ENCODE measurements at places on chromosomes 5 and 9. TPM values are rescaled to one million over a fixed set of nuclear protein-coding genes. Genes with fewer than 3 reads are reported as not detected.
A peak's percentile ranks its signal among the peaks of the same experiment; 100 is the strongest.

GPR151 gene
- 0.06 TPM for polyA plus RNA-seq

FCN2 gene
- not detected for polyA plus RNA-seq

WDR31 gene
- polyA plus RNA-seq: 0.22 TPM

RANBP3L gene
- polyA plus RNA-seq: not detected

DNA sequence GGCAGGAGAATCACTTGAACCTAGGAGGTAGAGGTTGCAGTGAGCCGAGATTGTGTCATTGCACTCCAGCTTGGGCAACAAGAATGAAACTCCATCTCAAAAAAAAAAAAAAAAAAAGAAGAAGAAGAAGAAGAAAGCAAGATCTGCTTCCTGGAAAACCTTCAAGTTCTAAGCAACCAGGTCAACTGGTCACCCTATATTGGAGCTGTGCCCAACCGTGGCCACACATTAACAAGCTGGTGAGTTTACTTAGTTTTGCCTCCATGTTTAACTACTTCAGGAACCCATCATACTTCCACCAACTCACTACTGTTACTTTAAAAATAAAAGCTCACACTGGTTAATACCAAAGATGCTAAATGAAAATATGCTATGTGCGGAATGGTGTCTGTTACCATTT is 12.3 kb upstream of the SKP1 start:
- DNase-seq: no peak
- H3K36me3 ChIP-seq: no peaks in the 10 kb centered on the region
- no peak overlapping the region for H3K27ac ChIP-seq

- H3K27me3 ChIP-seq: no peaks in the 10 kb centered on the region
- no peak overlapping the region for H3K27ac ChIP-seq
- no peaks in the 10 kb centered on the region for H3K4me1 ChIP-seq
- H3K36me3 ChIP-seq: no peaks in the 10 kb centered on the region
- H3K4me3 ChIP-seq: no peak overlapping the region
- peak; percentile 8 for DNase-seq
Observed at GRCh38 chr9:81787747-81788632, 98.6 kb upstream of the TLE1 start.

DNA sequence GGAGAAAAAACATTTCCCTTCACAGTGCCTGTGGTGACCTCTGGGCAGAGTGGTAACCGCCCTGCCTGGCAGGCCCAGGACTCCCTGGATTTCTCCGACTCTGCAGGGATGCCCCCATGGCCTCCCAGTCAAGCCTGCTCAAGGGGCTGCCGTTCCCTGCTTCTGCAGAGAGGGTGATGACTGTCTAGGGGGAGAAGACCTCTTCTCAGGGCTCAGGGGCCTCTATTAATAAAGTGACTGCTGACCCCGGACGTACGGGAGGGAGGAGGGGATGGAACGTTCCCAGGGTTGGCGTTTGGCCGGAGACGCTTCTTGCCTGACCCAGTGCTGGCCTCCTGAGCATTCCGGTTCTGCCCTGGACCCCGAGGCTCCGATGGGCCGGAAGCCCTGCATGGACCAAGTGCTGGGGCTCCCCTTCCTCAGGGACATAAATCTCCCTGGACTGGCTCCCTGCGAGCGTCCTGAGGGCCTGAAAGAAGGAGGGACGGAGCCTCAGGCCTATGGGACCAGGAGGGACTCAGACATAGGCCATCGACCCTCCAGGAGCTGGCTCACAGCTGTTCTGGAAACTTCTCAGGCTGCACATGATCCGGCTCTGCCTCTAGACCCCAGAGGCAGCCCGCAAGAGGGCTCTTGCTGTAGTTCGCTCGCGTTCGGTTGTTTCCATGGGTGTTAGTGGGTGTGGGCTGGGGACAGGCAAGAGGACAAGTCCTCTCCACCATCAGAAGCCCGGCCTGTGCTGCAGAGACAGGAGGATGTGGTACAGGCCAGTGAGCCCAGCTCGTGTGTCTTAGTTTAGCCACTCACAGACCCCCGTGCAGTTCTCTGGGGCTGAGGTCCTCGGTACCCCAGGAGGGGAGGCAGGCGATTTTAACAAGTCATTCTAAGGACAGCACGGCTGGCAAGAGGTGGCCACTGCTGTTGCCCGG is 8.1 kb upstream of the RNU6ATAC start:
- H3K4me1 ChIP-seq: no peaks in the 10 kb centered on the region
- H3K4me3 ChIP-seq: no peak overlapping the region
- no peak for DNase-seq

GRCh38 chr5:7250611-7251010 is 145.3 kb upstream of the ADCY2 start:
- H3K4me1 ChIP-seq: no peaks in the 10 kb centered on the region
- no peaks in the 10 kb centered on the region for H3K36me3 ChIP-seq
- H3K4me3 ChIP-seq: no peak overlapping the region
- DNase-seq: no peak

- no peak overlapping the region for H3K27ac ChIP-seq
- H3K36me3 ChIP-seq: no peaks in the 10 kb centered on the region
- no peaks in the 10 kb centered on the region for H3K4me1 ChIP-seq
- no peak overlapping the region for H3K4me3 ChIP-seq
- H3K27me3 ChIP-seq: no peaks in the 10 kb centered on the region
Observed at GRCh38 chr9:87095951-87096350, 148.6 kb upstream of the GAS1 start.

DNA sequence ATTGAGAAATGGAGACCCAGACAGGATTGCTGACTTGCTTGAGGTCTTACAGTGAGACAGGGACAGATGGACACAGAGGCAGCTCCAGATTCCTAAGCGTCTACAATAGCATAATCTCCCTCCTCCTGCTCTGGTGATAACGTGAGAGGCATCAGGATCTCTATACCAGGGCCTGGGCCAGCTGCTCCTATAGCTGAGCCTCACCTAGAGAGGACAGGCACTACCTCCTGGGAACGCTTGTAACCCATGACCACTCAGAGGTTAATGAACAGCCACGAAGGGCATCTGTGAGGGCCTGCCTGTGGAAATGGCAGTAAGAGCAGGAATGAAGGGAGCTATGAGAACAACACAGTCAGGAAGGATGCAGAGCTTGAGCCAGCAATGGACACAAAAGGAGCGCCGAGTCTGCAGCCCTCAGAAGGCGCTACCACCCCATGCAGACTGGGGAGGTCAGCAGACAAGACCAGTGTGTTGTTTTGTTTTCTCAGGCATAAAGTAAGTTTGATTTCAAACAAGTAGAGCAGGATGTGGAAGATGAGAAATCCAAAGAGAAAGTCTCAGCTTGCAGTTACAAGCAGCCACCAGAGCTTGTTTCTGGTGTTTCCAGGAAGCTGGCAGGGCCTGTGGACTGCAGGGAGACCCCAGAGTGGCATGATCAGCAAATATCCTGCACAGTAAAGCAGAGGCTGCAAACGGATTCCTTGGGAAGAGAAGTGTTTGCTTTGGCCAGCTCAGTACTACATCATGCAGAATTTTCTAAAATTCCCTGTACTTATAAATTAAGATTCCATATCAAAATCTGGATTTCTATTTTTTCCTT is 17.4 kb downstream of the ANKS6 start:
- DNase-seq: peak; percentile 94
- peaks cover 10% of the 10 kb centered on the region for H3K4me1 ChIP-seq
- H3K27me3 ChIP-seq: no peaks in the 10 kb centered on the region
- no peaks in the 10 kb centered on the region for H3K36me3 ChIP-seq

DNA sequence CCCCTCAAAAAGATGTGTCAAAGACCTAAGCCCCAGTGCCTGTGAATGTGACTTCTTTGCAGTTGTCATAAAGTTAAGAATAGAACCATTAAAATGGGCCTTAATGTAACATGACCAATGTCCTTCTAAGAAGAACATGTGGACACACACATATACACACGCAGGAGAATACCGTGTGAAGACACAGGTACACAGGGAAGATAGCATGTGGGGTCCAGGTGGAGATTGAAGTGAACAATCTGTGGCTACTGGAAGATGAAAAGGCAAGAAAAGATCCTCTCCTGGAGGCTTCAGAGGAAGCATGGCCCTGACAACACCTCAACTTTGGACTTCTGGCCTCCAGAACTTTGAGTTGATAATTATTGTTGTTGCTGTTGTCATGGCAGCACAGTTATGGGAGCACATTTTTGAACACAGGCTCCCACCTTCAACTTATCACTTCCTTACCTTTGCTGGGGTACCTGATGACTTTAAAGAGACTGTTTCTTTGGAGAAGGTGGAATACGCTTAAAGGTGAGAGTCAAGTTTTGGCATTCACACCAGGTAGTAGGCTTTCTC is 123.5 kb upstream of the ADCY2 start:
- DNase-seq: no peak
- no peaks in the 10 kb centered on the region for H3K36me3 ChIP-seq
- H3K4me1 ChIP-seq: no peaks in the 10 kb centered on the region
- H3K27me3 ChIP-seq: no peaks in the 10 kb centered on the region
- H3K4me3 ChIP-seq: no peak overlapping the region

DNA sequence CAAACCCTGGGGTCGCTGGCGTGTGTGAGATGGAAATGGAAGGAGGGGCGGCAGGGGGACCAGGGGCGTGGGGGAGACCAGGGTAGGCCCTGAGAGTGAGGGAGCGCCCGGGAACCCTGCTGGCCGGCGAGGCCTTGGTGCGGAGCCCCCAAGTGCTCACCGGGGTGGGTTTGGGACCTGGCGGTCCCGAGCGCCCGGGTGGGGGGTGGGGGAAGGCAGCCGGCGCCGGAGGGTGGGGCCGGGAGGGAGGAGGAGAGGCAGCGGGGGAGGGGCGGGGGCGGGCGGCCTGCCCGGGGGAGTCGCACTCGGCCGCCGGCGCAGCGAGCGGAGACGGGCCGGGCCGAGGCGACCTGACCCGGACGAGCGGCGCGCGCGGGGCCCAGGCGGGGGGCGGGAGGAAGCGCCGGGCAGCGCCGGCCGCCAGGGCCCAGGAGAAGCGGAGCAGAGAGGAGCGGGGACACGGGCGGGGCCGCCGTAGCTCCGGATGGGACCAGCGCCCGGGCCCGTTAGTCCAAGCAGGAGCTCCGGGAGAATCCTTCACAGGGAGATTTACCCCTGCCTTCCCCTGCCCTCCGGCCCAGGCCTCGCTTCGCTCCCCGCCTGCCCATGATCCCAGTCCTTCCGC is at the start of gene NPR2:
Gene NPR2 (plus strand): TSS at position 295 of the 625 bp plus-strand sequence. CDS start 818 bp downstream, outside the sequence.
- H3K36me3 ChIP-seq: no peaks in the 10 kb centered on the region
- DNase-seq: peak; percentile 15
- H3K27ac ChIP-seq: peak within 1 kb of the TSS; percentile 40
- H3K4me1 ChIP-seq: peaks cover 28% of the 10 kb centered on the region
- no peaks in the 10 kb centered on the region for H3K27me3 ChIP-seq

DNA sequence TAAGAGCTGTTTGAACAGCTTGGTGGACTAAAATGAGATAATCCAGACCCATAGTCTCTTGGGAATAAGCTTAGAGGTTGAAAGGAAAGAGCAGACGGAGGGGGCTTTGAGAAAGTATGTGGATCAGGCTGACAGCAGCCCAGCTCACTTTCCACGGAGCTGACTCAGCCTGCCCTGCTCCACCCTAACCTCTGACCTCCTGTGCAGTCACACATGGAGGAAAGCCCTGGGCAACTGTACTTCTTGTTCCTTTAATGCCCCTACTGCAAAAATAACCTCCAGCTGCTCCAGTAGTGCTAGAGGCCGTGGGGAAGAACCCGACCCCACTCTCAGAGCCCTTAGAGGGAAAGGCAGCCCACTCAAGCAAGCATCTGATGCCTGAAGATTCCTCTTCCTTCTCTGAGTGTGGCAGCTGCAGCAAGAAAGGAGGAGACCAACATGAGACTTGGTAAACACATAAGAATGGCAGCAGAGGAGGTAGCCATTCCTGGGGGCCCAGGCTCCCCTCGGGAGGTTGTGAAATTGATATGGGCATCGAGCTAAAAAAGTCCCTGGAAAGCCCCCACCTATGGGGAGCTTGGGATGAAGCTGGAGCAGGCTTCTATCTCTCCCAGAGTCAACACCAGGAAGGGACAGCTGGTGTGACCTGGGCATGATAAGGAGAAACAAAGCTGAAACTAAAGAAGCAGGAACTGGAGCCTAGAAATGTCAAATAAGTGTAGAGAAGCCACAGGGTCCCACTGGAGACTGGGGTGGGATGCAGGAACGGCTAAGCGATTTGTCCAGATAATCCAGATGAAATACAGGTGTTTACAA is 204.3 kb downstream of the PIK3R1 start:
- peaks cover 11% of the 10 kb centered on the region for H3K4me1 ChIP-seq
- H3K36me3 ChIP-seq: no peaks in the 10 kb centered on the region
- H3K27ac ChIP-seq: no peak overlapping the region
- no peak overlapping the region for H3K4me3 ChIP-seq

DNA sequence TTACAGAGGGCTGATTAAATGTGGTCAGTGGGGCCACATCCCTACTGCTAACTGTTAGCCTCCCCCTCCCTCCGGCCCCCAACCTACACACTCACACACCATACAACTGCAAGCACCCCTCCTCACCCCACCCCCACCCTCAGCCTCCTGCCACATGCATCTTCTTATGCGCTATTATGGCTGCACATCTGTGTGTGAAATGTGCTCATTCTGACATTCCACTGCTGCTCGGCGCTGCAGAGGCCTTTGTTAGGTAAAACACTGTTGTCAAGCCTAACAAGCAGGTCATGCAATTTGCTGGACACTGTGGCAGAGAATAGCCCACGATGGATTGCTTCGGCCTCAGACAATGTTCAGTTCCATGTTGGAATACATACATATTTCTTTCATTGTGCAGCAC is 173.6 kb downstream of the NR2F1-AS1 start:
- no peak for DNase-seq
- no peaks in the 10 kb centered on the region for H3K27me3 ChIP-seq
- no peak overlapping the region for H3K4me3 ChIP-seq
- H3K4me1 ChIP-seq: no peaks in the 10 kb centered on the region
- H3K36me3 ChIP-seq: no peaks in the 10 kb centered on the region
- H3K27ac ChIP-seq: no peak overlapping the region

DNA sequence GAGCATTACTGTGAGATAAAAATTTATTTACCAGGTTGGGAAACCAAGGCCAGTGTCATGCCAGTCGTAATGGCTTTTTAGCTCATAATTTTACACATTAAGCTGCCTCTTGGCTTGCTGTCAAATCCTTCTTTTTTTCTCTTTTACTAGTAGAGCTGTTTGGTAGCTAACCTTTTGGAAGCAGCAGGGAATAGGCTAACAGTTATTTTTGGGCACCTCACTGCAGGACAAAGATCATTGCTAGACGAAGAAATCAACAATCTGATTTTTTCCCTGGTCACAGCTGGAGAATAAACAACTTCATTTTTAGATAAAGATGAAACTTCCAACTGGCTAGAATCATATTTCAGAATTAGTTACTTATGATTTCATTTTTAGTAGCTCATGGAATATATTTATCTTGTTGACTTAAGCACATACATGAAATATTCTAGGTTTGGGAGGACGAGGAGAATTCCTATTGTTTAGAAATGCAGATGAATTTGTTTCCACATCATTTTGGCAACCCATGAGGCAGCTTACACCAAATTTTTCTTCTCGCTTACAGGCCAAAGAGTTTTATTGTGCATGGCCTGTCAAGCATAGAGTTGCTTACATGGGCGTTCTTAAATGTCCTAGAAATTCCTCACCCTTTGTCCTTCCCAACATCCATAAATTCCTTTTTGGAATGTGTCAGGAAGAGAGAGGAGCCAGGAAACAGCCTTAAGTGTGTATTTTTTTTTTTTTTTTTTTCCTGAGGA is 19.6 kb downstream of the TNC start:
- H3K27me3 ChIP-seq: no peaks in the 10 kb centered on the region
- no peaks in the 10 kb centered on the region for H3K4me1 ChIP-seq
- no peaks in the 10 kb centered on the region for H3K36me3 ChIP-seq
- no peak overlapping the region for H3K4me3 ChIP-seq
- H3K27ac ChIP-seq: no peak overlapping the region
